Placental pericyte (primary cell): ENCODE measurements at places on chromosomes 12 and 14. TPM values are rescaled to one million over a fixed set of nuclear protein-coding genes. Genes with fewer than 3 reads are reported as not detected.

GLI1 gene
- total RNA-seq, result 1.1 and 1.3 TPM in 2 replicates

PLA2G1B gene
- not detected in 2 replicates for total RNA-seq

KLRC4 gene
- not detected in 2 replicates for total RNA-seq

STAB2 gene
- not detected in 2 replicates for total RNA-seq

LGR5 gene
- not detected in 2 replicates for total RNA-seq

ARHGAP9 gene
- total RNA-seq, result 0.14 and 0.66 TPM in 2 replicates

PMCH gene
- total RNA-seq, result not detected in 2 replicates

KLHDC1 gene
- 1.6 and 2.4 TPM in 2 replicates for total RNA-seq

OXA1L gene
- total RNA-seq, result 56.3 and 101 TPM in 2 replicates

YAF2 gene
- 12.3 and 19.2 TPM in 2 replicates for total RNA-seq

PLD4 gene
- total RNA-seq, result under 0.01 TPM in 1 of 2 replicates, not detected in the other

ARMH4 gene
- total RNA-seq, result 0.66 and 1.9 TPM in 2 replicates

KHNYN gene
- 68.7 and 71.7 TPM in 2 replicates for total RNA-seq

SCNN1A gene
- total RNA-seq, result 0.44 and 0.57 TPM in 2 replicates

GLIPR1L2 gene
- 0.29 TPM in 1 of 2 replicates, not detected in the other for total RNA-seq

TRHDE gene
- total RNA-seq, result 0.66 and 6.3 TPM in 2 replicates

CHGA gene
- not detected in 2 replicates for total RNA-seq

MIP gene
- not detected in 2 replicates for total RNA-seq

SMAGP gene
- 6.6 and 23.6 TPM in 2 replicates for total RNA-seq

TSPAN19 gene
- not detected in 2 replicates for total RNA-seq

GLT1D1 gene
- total RNA-seq, result not detected in 2 replicates

GYS2 gene
- total RNA-seq, result not detected in 2 replicates

TPH2 gene
- not detected in 2 replicates for total RNA-seq

DHRS4L2 gene
- 3.3 and 9.6 TPM in 2 replicates for total RNA-seq

IGF1 gene
- 0.14 and 0.22 TPM in 2 replicates for total RNA-seq

SCYL2 gene
- total RNA-seq, result 33.7 and 61.3 TPM in 2 replicates

MFAP5 gene
- total RNA-seq, result under 0.01 and 0.86 TPM in 2 replicates
